Caki2 (cell line): ENCODE measurements at places on chromosomes 12 and 14. TPM values are rescaled to one million over a fixed set of nuclear protein-coding genes. Genes with fewer than 3 reads are reported as not detected.

The DNAJC22 gene
- 22.0 and 23.6 TPM in 2 replicates for total RNA-seq

The FSCB gene
- not detected in 2 replicates for total RNA-seq

The SLC24A4 gene
- not detected in 2 replicates for total RNA-seq

The HOTAIR gene
- total RNA-seq = not detected in 2 replicates

The SBNO1 gene
- total RNA-seq = 7.6 and 9.4 TPM in 2 replicates

- DNase-seq = no peak
Observed at GRCh38 chr12:121789233-121789781, 4.2 kb downstream of the RHOF start.

DNA sequence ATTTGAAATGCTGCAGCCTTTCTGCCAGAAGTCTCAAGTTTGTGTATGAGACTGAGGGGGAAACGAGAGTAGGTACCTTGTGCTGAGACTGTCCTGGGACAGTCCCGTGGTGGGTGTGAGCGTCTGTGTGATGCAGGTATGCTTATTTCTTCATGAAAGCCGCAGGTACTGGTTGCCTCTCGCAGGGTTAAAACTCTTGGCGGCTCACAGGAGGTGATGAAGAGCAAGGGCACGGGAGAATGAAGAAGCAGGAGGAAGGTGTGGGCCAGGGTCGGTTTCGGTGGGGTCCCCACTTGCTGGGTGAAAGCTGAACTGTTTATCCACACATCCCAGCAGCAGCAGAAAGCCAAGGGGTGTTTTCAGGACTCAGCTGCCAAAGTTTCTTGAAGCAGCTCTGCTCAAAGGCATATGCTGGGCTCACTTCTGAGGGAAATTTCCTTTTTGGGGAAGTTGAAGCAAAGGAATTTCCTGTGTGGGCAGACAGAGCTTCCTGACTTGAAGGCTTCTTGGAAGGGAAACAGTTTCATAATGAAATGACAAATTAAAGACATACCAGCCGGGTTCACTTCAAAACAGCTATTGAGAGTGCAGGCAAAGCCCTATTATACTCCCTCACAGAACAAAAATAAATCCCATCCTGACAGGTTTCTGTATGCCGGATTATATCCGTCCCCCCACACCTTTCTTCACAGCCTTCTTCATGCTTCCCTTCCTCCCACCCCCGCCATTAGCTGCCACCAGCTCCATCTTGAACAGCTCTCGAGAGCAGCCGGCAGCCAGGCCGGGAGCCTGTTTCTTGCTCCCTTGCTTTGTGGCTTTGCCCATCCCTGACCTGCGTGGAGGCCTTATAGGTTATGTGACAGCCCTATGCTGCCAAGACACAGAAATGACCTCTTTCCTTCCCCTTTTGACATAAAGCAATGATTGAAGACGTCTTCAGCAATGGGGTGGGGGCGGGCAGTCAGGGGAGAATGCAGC, 116.6 kb downstream of the ETV6 start:
- DNase-seq = no peak

DNA sequence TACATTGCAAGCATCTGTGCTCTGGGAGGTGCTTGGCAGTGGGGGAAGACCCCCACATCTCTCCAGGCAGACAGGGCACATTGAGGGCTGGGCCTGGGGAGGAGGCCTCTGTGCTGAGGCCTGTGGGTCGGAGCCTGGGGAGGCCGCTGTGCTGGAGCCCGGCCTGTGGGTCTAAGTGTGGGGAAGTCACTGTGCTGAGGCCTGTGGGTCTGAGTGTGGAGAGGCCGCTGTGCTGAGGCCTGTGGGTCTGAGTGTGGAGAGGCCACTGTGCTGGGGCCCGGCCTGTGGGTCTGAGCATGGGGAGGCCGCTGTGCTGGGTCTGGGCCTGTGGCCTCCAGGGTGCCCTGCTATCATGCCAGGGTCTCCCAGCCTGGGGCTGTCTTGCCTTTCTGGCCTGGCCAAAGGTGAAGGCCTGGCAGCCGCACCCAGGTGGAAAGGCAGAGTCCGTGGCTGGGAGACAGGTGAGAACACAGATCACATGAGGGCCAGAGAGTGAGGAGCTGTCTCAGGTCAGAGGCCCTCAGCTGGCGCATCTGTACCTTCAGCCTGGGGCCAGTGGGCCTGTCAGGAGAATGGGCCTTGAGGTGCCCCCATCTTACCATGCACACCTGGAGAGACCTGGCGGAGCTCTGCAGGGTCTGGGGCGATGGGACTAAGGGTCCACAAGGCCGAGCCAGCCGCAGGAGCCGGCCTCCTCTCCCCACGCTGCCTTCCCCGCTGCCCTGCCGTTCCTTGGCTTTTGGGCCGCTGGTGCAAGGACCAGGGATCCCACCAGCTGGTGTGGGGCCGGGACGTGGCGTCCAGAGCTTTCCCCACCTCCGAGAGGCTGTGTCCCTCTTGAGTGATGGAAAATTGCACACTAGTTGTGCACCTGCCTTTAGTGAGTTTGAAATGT, 18.6 kb upstream of the CRIP2 start:
- DNase-seq = no peak

- DNase-seq = no peak
Observed at GRCh38 chr14:98924046-98924445, 348.0 kb downstream of the BCL11B start.

DNA sequence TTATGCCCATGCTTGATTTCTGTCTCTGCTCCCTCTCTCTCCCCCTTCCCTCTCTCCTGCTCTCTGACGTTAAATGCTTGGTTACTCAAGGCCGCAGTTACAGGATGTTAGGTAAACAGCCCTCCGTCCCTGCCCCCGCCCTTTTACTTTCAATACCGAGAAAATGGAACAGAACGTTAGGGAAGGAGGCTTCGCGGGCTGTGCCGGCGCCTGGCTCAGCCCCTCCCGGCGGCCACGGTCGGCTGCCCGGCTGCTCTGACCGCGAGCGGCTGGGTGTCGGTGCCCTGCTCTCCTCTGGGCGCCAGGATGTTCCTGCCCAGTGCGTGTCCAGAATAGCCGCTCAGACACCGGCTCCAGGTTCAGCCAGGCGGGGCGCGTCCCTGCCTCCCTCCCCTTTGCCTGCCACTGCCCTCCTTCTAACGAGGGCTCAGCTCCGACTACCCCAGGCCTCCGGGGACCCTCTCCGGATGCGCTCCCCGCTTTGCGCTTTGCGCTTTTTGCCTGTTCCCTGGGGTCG, 166.1 kb downstream of the ADCK1 start:
- DNase-seq = peak; percentile 91

GRCh38 chr12:119075918-119076317, 94.6 kb downstream of the SRRM4 start:
- DNase-seq = no peak

GRCh38 chr14:53953828-53954550, 2.6 kb downstream of the BMP4 start:
- DNase-seq = peak; percentile 44
